GM10248 (cell line): ENCODE measurements at places on chromosomes 5 and 9.

- DNase-seq: no peak
These were observed 19.4 kb upstream of the RNF130 start for GRCh38 chr5:180090769-180091546.

DNA sequence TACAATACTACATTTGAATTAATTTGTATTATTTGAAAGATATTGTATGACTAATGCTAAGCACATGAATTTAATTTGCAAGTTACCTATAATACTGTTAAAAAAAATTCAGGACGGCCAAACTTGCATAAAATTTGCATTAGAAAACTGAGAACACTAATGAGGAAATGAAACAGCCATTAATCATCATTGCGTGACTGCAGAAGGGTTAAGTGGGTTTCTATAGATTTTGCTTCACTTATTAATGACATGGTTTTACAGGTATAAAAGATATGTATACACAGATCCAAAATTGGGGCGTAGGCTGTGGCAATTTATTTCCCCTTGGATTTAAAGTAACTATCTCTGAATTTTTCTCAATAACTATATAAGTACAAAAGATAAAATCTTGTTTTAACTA is 882.6 kb downstream of the PTPRD start:
- no peak for DNase-seq

- no peak for DNase-seq
These were observed 49.4 kb upstream of the DNAH5 start for GRCh38 chr5:13993926-13994325.

DNA sequence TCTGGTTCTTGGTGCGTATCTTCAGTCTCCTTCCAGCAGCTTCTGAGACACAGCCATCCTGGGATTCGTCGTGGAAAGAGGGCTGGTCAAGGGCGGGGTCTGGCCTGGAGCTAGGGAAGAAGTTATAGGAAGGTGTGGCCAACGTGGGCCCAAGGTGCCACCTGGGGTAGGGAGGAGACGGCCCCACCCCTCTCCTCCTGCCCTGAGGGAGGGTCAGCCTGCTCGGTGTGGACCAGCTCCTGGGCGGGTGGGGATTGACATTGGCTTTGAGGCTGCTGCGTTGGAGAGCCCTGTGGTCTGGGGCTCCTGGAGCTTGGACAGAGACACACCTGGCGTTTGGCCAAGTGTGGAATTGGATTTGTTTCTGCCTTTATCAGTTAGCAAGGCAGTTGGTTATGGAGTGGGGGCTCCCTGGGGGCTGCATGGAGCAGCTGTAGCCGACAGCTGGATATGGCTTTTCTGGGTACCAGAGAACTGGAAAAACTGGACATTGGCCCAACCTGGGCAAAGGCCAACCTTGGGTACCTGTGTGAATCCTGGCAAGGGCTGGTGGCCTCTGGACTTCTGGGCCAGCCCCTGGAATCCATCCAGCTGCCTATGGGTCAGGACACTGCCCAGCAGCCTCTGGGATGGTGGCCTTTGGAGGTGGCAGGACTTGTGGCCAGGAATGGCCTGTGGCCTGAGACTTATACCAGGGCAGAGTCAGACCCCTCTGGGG is 75.7 kb upstream of the PPP1R26 start:
- DNase-seq: no peak

DNA sequence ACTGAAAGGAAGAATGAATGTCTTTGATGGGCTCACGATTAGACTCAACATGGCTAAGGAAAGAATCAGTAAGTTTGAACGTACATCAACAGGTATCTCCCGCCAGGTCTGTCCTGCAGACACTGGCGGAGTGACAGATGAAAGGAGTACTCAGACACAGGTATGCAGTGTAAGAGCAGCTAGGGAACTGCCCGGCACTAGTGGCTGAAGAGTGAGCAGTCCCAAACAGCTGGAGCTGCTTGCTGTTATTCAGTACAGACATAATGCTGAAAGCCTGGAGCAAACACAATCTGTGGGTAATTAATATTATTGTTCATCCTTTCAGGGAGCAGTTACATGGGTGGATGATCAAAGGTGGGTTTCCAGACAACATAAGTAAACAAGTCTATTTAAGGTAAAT is 835.5 kb downstream of the TLE4 start:
- no peak for DNase-seq

DNA sequence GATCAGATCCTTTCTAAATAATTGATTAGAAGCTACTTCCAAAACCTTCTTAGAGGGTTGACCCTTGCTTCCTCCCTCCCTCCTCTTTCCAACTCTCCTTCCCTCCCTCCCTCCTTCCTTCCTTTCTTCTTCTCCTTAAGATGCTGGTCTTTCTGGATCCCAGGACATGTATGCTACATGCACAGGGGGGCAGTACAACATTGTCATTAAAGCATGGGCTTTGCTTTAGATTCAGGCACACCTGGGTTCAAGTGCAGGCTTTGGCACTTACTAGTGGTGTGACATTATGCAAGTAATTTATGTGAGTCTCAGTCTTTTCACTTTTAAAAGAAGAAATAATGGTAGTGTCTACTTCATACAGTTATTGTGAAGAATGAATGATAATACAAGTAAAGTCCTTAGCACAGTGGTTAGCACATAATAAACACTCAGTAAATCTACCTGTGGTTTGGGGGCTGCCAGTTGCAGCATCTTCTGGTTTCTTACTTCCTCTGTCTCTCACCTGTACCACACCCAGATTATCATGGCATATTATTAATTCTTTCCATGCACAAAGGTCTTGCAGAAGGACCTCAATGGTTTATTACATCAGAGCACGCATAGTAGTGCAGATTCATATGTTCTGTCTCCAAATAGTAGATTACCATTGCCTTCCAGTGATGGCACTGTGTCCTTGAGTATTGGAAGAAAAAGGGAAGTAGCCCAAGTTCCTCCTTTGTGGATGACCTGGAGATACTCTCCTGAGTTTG is 154.1 kb downstream of the ARHGAP26 start:
- peak; percentile 35 for DNase-seq

DNA sequence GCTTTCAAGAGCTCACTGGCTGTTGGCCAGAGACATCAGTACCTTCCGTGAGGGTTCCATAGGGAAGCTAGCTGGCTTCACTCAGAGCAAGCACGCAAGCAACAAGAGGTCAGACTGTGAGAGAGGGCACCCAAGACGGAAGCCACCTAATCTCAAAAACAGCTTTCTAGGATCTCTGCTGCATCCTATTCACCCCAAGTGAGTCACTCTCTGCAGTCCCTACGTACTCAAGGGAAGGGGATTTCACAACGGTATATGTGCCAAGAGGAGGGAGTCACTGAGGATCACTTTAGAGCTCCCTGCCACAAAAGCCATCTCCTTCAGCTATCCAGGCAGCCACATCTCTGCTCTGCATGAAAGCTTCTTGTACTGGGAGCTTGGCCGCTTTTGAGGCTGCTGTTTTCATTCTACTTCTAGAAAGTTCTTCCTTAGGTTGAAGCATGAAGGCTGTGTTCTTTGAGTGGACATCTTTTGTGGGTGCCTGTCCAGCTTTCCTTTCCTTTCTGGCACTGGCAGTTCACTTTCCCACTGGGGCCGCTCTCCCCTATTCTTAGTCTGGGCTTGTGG is 249.5 kb downstream of the MAN2A1 start:
- no peak for DNase-seq

DNA sequence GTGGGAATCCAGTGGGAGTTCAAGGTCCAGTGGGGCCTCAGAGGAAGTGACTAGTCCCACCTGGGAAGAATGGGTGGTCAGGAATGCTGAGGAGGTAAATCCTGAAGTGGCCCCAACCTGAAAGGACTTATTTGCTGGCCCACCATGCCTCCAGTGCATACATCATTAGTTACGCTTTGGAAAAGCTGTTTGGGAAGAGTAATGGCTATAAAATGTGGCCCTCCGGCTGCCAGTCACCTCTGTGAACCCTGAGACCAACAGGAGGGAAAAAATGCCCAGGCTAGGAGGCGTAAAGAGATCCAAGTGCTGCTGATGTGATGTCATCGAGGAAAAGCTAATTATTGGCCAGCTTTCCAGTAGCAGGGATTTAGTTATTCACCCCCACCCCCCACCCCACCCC is 2.7 kb upstream of the SLC26A2 start:
- DNase-seq: no peak

GRCh38 chr5:146867996-146868708 is 10.4 kb downstream of the PPP2R2B start:
- no peak for DNase-seq

DNA sequence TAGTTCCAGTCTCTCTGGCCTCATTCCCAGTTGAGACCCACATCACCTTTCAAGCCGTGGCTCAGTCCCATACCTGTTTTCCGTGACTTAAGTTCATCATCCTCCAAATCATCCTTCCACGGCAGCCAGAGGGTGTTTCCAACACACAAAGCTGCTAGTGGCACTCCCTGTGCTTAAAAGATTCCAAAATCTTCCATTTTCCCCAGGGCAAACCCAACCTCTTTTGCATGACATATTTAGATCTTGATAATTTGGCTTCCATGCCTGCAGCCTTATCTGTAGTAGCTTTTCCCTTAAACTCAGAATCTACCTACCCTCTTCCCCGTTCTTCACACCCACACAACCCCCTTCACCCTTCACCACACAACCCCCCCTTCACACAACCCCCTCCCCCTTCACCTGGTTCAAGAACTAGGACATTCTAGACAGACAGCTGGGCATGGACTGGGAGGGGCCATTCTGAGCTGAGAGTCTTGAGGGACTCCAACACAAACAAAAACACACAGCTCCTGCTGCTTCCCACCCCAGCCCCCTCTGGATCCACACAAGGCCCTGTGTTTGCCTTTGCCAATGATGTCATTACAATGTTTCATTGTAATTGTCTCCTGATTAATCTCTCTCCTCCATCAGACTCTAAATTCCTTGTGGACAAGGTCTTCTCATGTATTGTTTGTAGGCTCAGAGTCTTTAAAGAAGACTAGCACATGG is 268.2 kb downstream of the SH3GL2 start:
- no peak for DNase-seq
